ENCODE measurements at places on chromosomes 1 and 21.

- no peak for DNase-seq
Measured at GRCh38 chr1:204733869-204734596, 48.5 kb upstream of the LRRN2 start.

DNA sequence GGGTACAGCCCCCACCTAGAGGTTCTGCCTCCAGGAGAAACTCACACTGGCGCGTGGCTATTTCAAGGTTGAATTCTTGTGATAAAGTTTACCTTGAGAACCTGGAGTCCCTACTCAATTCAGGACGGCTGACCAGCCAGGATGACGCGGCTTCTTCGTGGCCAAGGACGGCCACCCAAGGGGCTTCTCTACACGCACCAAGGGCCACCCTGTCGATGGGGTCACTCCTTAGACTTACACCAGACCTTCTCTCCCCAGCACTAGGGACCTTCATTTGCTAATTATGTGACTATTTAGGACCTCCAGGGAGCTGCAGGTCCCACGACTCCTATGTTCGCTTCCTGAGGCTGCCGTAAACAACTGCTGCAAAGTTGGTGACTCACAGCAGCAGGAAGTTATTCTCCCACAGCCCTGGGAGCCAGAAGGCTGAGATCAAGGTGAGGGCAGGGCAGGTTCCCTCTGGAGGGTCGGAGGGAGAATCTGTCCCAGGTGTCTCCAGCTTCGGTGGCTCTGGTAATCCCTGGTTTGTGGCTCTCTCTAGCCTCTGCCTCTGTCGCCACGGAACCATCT lies 135.9 kb downstream of the NPHP4 start:
- DNase-seq = peak; percentile 38

GRCh38 chr1:230427094-230427876 lies 1.2 kb upstream of the PGBD5 start:
- no peak for DNase-seq

GRCh38 chr21:31733551-31734149 lies 1.7 kb upstream of the SCAF4 start:
- DNase-seq = peak; percentile 7

GRCh38 chr1:228210712-228211530 lies 3.1 kb downstream of the OBSCN start:
- no peak for DNase-seq

- peak; percentile 34 for DNase-seq
Measured at GRCh38 chr1:17094664-17095063, 24.6 kb downstream of the PADI2 start.
